ENCODE measurements at places on chromosomes 4 and X. TPM values are rescaled to one million over a fixed set of nuclear protein-coding genes. Genes with fewer than 3 reads are reported as not detected.

- DNase-seq = no peak
These were observed 281.1 kb downstream of the SLC7A11 start for GRCh38 chr4:137961051-137961438.

DNA sequence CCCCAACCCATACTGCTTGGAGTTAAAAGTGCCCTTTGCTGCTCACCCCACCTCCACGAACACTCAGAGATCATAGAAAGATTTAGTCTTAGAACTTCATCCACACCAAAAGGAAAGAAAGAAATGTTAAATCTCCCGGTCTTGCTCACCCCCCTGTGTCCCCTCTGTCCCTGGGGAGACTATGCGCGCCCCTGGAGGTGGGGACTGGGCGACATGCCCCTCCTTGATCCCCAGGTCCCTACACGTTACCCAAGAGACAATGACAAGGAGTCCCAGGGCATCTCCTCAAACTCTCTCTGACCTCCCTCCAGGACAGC, 620 bp downstream of the ITM2A start:
- no peak for DNase-seq

GRCh38 chr4:117063961-117064696, 21.2 kb downstream of the TRAM1L1 start:
- DNase-seq = no peak

GRCh38 chr4:85725721-85726170, 250.8 kb downstream of the ARHGAP24 start:
- no peak for DNase-seq

DNA sequence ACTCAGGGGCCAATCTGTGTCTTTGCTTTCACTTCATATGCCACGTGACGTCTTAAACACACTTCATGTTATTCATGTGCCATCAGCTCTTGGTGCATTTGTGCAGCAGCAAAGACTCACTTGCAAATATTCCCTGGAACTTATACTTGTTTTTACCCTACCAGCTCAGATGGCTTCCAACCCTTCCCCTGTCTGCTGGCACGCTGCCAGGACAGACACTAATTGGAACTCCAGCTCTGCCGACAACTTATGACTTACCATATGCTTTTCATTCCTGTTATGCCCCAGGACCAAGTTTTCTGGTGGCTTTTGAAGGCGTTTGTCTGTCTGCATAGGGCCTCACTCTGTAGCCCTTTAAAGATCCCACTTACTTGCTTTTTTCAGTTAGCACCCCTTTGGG, 261.7 kb upstream of the GNPDA2 start:
- DNase-seq = no peak

- no peak for DNase-seq
These were observed 280.0 kb downstream of the ANKRD50 start for GRCh38 chr4:124432500-124432899.

- DNase-seq = no peak
These were observed 672 bp upstream of the NAT8L start for GRCh38 chr4:2058264-2059045.

Gene MSX1
- 3.4 TPM for total RNA-seq

GRCh38 chr4:142314247-142314646, 531.9 kb downstream of the INPP4B start:
- no peak for DNase-seq

DNA sequence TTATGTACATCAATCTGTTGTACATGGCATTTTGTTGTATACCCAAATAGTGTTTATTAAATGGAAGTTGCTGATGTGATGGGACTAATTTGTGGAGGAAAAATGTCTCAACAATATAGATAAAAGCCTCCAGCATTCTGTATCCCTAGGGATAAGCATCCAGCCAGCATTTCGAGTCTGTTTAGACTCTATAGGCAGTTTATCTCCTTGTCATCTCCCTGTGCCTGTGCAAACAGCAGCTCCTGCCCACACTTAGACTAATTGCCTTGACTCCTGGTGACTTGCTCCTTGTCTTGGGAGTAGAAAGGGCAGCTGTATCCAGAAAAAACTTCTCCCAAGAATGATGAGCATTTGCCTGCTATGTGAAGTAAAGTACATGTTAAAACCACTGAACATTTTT, 83.8 kb downstream of the DOCK11 start:
- no peak for DNase-seq

Gene SLBP
- total RNA-seq = 73.4 TPM

Gene REPS2
- 4.5 TPM for total RNA-seq

- DNase-seq = no peak
These were observed 825 bp upstream of the RASGEF1B start for GRCh38 chr4:81472281-81473182.

Gene SPARCL1
- total RNA-seq = 0.57 TPM

DNA sequence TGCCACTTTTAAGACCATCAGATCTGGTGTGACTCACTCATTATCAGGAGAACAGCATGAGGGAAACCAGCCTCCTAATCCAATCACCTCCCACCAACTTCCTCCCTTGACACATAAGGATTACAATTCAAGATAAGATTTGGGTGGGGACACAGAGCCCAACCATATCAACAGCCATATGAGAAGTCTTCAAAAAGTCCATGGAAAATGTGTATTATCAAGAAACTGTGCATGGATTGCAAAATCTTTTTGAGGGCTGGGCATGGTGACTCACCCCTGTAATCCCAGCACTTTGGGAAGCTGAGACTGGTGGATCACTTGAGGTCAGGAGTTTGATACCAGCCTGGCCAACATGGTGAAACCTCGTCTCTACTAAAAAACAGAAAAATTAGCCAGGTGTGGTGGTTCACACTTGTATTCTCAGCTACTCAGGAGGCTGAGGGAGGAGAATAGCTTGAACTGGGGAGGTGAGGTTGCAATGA, 17.8 kb upstream of the RPL39 start:
- no peak for DNase-seq

Gene ZDHHC15
- total RNA-seq = 0.05 TPM

- DNase-seq = no peak
These were observed 197.6 kb downstream of the KIT start for GRCh38 chr4:54855191-54855854.

GRCh38 chr4:87884976-87885549, 52.3 kb downstream of the MEPE start:
- no peak for DNase-seq

GRCh38 chr4:106258145-106259045, 57.6 kb downstream of the TBCK start:
- no peak for DNase-seq

GRCh38 chr4:85127653-85128052, 161.2 kb upstream of the WDFY3 start:
- DNase-seq = no peak

DNA sequence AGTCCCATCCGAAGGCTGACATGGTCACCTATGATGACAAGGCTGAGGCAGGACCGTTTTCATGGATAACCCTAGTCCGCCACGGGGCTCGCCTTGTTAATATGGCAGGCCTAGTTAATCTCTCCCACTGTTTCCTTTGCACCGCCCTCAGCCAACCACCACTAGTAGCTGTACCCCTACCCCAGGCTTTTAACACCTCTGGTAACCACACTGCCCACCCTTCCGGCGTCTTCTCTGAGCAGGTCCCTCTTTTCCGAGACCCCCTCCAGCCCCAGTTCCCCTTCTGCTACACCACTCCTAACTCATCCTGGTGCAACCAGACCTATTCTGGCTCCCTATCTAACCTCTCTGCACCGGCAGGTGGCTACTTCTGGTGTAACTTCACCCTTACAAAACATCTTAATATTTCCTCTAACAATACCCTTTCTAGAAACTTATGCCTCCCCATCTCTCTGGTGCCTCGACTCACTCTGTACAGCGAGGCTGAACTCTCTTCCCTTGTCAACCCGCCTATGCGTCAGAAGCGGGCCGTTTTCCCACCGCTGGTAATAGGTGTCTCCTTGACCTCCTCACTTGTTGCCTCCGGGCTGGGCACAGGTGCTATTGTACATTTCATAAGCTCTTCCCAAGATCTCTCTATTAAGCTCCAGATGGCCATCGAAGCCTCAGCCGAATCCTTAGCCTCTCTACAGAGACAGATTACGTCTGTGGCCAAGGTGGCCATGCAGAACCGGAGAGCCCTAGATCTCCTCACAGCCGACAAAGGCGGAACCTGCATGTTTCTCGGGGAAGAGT, 964.4 kb downstream of the RPA4 start:
- no peak for DNase-seq

Gene ITM2A
- 0.49 TPM for total RNA-seq

GRCh38 chr4:35506161-35506560, 738.2 kb downstream of the ARAP2 start:
- no peak for DNase-seq

Gene CT55
- not detected for total RNA-seq

DNA sequence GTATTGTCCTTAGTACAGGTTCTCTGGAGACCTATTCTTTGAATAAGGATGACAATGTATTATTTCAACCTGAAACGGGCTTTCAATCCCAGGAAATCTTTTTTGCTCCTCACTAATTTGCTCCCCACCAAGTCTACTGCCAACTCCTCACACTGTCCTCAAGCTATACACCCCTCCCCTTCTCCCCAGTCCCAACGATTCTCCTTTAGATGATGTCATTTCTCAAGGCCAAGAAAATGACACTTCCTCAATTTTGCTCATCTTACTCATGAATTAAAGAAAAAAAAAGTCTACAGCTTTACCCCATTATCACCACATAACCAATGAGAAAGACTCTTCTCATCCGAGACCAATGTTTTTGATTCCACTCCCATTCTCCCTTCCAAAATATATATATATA, 20.6 kb downstream of the AP1S2 start:
- no peak for DNase-seq

DNA sequence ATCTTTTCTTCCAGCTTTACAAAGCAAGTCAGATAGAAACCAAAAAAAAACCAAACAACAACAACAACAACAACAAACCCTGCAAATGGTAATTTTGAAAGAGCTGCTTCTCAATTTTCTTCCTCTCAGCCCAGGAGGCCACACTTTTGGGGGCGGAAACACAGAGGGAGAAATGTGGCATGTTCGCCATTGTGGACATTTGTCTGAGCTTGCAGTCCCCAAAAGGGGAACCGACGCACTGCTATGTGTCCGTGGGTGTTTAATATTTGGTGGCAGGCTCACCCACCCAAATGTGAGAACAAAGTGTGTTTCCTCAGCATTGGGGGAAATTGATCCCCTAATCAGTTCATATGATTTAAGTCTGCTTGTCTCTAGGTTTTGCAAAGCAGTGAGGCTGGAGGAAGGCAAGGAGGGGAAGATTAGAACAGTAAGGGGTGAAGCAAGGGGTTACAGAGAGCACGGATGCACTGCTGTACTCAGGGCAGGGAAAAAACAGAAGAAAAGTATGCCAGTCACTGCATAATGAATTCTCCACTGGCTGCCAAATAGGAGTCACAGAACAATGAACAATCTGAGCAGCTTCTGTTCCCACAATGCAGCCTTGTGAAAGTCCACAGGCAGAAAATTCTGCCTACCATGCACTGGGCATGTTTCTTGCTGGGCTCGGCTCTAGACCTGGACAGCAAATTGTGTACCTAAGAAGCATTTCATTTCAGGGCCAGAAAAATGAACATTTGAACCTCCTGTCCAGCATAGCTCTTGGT, 74.7 kb upstream of the GPM6B start:
- no peak for DNase-seq

Gene NAP1L2
- total RNA-seq = 1.8 TPM

GRCh38 chrX:48591255-48591791, 6.0 kb upstream of the WDR13 start:
- no peak for DNase-seq

GRCh38 chrX:7996414-7996813, 69.2 kb upstream of the PNPLA4 start:
- peak; percentile 10 for DNase-seq

DNA sequence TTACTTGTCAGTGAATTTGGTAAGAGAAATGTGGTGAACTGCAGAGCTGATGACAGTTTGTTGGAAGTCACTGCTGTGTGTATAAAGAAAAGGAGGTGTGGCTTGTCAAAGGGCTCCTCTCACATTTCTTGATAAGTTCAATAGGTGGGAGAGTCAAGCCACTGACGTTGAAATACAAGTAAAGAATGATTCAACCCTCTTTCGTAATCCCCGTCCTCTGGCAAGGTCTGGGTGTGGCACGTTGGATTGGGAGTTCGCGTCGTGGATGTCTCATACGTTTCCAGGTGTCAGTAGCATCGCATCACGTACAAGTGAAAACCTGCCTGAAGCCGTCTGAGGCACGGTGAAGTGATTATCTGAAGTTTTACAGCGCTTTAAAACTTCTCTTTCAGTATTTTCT, 76.4 kb downstream of the EGF start:
- no peak for DNase-seq

Gene KCNIP4
- not detected for total RNA-seq

Gene MAGEC1
- not detected for total RNA-seq

DNA sequence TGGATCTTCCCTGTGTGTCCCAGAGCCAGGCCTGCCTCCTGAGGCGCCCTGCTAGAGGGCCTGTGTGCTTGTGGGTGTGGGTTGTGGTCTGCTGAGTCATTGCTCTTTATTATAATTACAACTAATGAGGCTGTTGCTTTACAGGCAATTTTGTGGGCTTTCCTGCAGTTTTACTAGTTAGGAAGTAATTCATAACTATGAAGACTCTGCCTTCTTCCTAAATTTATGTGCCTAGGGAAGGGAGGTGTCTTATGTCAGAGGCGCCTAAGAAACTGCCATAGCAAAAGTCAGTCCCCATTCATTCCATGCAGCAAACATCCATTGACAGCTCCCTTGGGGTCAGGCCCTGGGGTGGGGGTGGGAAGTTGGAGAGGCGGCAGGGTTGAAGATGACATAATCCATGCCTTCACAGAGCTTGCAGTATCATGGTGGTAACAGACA, 359.2 kb downstream of the IDS start:
- no peak for DNase-seq

GRCh38 chrX:19440713-19441112, 74.6 kb downstream of the MAP3K15 start:
- no peak for DNase-seq

- DNase-seq = no peak
These were observed 928.1 kb downstream of the PDHA2 start for GRCh38 chr4:96767815-96768480.

Gene GPR82
- total RNA-seq = not detected

GRCh38 chr4:186940476-186940875, 216.8 kb upstream of the FAT1 start:
- DNase-seq = no peak

Gene ARX
- total RNA-seq = 0.15 TPM

Gene APEX2
- total RNA-seq = 32.3 TPM

Gene UNC5C
- 8.2 TPM for total RNA-seq

GRCh38 chrX:1592470-1593142, 1.2 kb downstream of the AKAP17A start:
- no peak for DNase-seq

DNA sequence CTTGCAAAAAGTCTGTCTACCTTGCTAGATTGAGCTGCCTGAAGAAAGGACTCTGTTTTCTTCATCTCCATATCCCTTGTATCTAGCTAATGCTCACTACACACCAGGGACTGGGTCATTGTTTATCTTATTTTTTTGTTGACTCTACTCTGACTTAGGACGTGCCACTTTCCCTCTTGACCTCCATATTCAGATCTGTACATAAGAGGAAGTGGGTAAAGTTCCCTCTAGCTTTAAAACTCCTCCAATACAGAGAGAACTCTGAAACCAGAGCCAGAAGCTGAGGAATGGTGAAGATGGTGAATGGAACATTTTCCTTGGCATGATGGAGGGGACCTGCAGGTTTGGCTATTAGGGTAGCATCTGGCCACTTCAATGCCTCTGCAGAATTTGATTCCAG, 2026.1 kb upstream of the TENM3 start:
- DNase-seq = no peak

- no peak for DNase-seq
These were observed 65.3 kb downstream of the EGF start for GRCh38 chr4:109977854-109978501.
